ENCODE measurements at places on chromosomes 7 and 10.
A peak's percentile ranks its signal among the peaks of the same experiment; 100 is the strongest.

GRCh38 chr7:38541440-38541839 is 89.7 kb downstream of the AMPH start:
- no peak for DNase-seq

GRCh38 chr7:130256704-130257103 is 10.0 kb upstream of the CPA2 start:
- DNase-seq, result no peak

GRCh38 chr7:11328309-11328708 is 354.6 kb downstream of the PHF14 start:
- DNase-seq, result no peak

- no peak for DNase-seq
Measured at GRCh38 chr10:124039483-124040013, 53.9 kb downstream of the CHST15 start.

DNA sequence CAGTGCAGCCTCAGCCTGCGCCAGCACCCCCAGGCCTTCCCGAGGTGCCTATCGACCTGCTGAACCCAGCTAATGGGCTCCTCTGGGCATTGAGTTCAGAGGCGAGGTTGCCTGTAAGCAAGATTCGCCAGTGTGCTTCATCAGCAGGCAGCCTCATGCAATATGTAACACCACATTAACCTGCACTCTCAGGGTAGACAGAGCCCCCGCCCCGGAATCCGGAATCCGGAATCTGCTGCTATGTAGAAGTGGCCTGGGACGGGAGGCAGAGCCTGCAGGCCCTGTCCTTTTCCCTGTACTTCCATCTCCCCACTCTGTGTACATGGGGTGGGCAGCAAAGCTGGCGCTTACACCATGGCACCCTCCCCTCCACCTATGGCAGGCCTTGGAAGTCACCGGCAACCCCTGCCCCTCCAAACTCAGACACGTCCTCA is 83.9 kb upstream of the RET start:
- DNase-seq, result no peak

GRCh38 chr7:137203351-137203750 is 140.2 kb downstream of the PTN start:
- DNase-seq, result no peak

GRCh38 chr7:100101016-100101862 is at the start of the genes AP4M1 and MCM7:
Gene AP4M1, plus strand, starts transcription at chr7:100101643. Its CDS starts 72 bp downstream, at chr7:100101715.
Gene MCM7, minus strand, starts transcription at chr7:100101397. Its CDS starts 103 bp downstream, at chr7:100101294.
- DNase-seq, result peak; percentile 77

GRCh38 chr7:127901895-127902703 is 129.1 kb downstream of the LRRC4 start:
- DNase-seq, result no peak

DNA sequence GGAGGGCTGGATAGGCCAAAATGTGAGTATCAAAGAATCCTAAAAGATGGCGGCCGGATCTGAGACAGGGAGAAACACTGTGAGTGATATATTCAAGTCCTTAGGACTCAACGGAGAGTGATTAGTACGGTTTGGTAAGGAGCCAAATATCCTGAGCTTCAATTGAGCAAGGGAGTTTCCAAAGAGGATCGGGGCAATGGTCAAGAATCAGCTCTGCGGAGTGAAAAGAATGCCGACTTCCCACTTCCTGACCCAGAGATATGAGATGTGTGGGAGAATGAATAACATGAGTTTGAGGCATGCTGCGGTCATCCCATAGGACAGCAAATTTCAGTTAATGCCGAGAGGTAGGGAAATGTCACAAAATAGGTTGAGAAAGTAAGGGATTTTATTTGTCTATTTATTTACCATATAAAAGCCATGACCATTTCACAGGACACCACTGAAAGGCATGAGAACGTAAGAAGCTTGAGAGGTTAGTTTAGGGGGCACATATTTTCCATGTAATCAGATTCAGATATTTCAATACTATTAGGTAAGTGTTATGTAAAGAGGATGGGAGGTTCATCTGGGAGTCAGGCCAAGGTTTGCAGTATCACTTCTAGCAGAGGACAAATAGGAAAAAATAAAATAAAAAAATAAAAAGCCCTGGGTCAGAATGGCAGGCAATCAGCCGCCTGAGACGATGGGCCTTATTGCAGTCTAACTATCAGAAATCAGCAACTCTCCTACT is 165.6 kb downstream of the HGF start:
- DNase-seq, result peak; percentile 82

GRCh38 chr10:68578974-68579373 is 18.8 kb downstream of the TET1 start:
- DNase-seq, result no peak

DNA sequence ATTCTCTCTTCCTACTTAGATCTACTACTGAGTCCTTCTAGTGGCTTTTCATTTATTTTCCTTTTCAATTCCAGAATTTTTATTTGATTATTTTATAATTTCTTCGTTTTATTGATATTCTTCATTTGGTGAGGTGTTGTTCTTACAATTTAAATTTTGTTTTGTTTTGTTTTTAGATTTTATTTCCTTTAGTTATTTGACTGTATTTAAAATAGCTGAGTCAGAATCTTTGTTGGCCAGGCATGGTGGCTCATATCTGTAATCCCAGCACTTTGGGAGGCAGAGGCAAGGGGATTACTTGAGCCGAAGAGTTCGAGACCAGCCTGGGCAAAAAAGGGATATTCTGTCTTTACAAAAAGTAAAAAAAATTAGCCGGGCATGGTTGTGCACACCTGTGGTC is 36.1 kb downstream of the AKAP9 start:
- DNase-seq, result no peak

GRCh38 chr7:24825381-24825794 is 68.1 kb upstream of the GSDME start:
- DNase-seq, result no peak

DNA sequence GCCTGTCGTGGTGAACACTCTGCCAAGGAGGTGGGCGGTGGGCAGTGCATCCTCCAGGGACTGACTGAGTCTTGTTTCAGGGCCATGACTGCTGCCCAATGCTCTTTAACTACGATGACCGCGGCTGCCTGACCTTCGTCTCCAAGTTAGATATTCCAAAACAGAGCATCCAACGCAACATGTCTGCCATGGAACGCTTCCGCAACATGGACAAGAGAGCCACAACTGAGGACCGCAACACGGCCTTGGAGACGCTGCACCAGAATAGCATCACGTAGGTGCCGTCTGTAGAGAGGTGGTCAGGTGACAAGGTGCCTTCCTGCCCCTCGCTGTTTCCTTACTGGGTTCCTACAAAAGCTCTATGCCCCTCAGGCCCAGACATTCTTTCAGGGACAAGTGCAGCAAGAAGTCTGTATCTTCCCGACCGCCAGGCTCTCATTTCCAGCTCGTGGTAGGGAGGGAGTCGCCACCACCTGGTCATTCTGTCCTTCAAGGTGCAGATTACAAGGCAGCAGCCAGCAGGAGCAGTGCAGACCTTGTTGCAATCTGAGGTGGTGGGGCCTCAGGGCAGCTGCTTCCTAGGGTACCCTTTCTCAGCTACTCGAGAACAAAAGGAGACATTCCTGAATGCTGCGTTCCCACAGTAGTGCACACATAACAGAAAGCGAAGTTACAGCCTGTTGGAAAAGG is 14.9 kb upstream of the ARPC1B start:
- no peak for DNase-seq

DNA sequence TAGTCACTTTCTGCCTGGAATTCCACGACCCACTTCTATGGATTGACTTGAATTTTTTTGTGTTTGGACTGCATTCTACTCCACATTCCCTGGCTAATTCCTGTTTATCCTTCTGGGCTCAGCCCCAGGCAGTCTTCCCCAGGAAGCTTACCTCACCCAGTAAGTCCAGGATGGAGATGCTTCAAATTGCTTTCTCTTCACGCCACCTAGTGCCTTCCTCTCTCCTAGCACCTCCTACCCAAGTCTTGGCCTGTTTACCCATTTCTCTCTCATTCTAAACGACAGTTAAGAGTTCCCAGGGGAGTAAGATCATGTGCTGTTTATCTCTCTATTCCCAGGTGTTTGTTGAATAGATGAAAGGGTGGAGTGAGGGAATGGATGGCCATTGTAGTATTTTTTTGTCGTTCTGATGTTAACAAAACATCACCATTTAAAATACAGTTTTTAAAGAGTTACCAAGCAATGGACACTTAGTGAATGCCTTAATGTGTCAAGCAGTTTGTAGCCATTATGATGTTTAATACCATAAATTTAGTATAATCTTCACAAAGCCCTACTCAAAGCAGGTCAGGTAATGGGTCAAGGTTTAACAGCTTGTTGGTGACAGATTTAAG is 45.5 kb upstream of the TARP start:
- no peak for DNase-seq

- no peak for DNase-seq
Measured at GRCh38 chr10:75238182-75239095, 2.7 kb upstream of the COMTD1 start.

GRCh38 chr7:92793656-92794205 is 42.6 kb downstream of the CDK6 start:
- DNase-seq, result no peak

- DNase-seq, result no peak
Measured at GRCh38 chr7:126689037-126689436, 563.7 kb downstream of the GRM8 start.

DNA sequence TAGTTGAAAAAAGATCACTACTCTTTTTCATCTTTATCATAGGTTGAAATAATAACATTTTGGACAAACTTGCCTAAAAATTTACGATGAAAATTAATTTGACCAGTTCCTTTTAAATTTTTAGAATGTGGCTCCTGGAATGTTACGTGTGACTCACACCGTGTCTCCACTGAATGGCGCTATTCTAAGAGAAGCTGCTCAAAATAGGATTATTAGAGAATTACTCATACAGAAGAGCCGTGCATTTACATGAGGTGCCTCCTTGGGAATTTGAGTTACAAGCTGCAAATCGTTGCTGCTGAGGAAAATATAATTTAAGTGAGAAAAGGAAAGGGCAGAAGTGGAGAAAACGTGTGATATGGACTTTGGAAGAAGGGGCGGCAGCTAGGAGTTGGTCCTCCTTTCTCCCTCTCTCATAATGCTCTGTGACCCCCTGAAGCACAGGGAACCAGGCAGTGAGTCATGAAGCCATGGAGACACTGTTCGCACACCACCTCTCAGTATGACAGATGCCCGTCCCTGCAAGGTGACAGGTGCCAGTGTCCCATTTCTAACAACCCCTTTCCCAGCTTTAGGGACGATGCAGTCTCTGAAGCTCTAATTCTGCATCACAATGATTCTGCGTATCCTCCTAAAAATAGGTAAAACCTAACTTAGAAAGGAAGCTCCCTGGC is 323.2 kb upstream of the COBL start:
- no peak for DNase-seq

DNA sequence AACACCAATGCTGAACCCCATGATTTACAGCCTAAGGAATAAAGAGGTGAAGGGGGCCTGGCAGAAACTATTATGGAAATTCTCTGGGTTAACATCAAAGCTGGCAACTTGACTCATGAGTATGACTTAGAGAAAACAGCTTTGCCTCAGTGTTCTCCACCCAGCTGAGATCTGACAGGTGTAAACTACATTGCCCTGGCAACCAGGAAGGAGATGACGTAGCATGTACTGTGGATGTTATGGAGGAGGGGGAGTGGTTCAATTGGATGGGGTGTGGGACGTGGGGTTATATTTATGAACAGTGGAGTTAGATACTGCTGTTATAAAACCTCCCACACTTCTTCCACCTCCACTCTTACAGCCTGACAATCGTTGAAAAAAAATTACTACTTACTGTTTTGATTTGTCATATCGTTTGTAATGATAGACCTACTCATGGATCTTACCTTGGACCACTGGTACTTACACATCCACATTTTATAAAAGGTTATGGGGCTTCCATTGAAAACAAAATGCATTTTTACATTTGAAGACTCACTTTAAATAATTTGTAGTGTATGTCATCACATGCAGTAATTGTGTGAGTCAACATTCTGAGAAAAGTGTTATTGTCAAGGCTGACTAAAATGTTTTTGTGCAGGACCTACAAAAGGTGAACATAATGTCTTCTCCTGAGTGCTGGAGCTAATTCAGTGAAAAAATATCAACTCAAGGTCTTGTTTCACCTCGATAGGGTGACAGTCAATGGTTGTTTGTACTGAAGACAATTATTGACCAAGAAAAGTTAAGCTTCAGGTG is 6.4 kb downstream of the OR2F1 start:
- no peak for DNase-seq

DNA sequence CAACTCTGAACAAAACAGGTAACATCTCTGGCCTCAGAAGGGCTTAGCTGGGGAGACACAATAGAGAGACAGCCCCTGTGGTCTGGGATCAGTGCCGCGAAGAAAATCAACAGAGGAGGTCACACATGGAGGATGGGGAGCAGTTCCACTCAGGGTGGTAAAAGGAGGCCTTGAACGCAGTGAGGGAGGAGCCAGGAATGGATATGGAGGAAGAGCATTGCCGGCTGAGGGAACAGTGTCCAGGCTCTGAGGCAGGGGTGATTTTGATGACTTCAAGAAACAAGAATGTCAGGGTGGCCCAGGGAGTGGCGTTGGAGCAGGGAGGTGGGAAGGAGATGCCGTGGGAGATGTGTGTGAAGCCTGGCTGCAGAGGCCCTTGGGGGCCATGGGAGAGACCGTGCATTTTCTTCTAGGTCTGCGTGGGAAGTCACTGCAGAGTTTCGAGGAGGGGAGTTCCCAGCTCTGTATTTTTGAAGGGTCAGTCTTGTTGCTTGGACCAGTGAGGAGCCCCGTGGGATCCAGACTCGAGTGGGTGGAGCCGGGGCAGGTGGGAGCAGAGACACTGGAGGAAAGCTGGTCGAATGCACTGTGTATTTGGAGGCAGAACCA is 35.7 kb upstream of the SH2D4B start:
- no peak for DNase-seq

DNA sequence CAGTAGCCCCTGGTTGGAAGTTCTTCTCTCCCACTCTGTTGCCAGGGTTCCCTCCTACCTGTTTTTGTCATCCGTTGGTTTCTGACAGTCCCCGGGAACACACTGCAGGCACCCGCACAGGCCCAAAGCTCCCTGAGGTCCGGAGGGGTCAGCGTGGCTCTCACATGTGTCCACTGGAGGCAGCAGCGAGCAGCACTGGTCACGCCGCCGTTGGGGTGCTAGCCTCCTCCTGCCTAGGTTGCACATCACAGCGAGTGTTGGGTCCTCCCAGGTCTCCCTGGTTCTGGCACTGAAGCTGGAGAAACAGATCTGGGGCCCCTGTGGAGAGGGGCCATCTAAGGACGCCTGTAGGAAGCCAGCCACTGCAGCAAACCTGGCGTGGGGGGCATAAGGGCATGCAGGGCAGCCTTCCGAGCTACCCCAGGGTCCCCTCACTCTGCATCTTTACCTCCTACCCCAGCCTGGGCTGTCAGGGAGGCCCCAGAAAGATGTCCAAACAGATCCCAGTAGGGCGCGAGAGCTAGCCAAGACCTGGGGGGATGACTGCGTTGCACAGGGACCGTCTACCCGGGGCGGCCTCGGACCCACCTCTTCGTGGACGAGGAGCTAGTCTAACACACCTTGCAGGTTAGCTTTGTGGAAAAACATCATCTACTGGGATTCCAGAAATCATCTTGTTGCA is 28.9 kb downstream of the LRRC27 start:
- no peak for DNase-seq

DNA sequence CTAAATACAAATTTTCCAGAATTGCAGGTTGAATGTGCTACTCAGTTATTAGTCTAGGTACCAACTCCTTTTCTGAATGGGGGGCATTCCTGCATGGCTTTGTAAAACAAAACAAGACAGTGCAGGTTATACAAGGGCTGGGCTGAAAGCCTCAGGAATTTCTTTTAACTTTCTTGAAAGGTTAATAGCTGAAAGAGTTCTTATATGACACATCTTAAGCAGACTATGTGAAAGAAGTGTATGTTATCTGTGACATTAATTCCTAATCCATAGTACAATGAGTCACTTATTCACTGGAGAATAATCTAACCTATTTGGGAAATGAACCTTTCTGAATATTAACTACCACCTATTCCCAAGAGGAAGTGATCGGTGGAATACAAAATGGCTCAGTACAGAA is 115.6 kb upstream of the FAM133B start:
- DNase-seq, result no peak

GRCh38 chr7:28953633-28954032 is 4.5 kb downstream of the TRIL start:
- DNase-seq, result no peak

Data from HS-27A (cell line).